SW 1271 (cell line): ENCODE measurements at places on chromosomes 16 and 17.

GRCh38 chr16:7303052-7303610 is 29.5 kb upstream of the RBFOX1 start:
- no peak for DNase-seq

- DNase-seq: no peak
Observed at GRCh38 chr17:55259684-55260111, 5.1 kb upstream of the HLF start.

DNA sequence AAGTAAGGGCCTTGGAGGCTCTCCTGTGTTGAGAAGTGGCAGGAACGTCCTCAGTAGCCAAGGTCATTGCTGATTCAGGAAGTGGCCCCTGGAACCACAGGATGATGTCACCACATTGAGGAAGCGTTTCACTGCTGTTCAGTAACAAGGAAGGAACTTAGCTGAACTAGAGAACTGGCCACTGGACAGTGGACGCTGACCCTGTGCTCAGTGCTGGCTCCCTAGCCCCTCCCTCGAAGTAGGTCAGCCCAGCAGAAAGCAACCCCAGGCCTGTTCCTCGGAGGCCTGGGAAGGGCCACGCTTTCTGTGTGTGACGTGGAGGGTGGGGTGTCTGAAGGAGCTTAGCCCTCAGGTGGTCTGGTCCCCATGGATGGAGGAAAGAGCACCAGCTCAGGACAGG is 58.3 kb downstream of the B9D1 start:
- no peak for DNase-seq

- DNase-seq: no peak
Observed at GRCh38 chr16:58699151-58699550, 14.6 kb upstream of the SLC38A7 start.

- DNase-seq: no peak
Observed at GRCh38 chr16:81696166-81696960, 82.7 kb upstream of the PLCG2 start.

DNA sequence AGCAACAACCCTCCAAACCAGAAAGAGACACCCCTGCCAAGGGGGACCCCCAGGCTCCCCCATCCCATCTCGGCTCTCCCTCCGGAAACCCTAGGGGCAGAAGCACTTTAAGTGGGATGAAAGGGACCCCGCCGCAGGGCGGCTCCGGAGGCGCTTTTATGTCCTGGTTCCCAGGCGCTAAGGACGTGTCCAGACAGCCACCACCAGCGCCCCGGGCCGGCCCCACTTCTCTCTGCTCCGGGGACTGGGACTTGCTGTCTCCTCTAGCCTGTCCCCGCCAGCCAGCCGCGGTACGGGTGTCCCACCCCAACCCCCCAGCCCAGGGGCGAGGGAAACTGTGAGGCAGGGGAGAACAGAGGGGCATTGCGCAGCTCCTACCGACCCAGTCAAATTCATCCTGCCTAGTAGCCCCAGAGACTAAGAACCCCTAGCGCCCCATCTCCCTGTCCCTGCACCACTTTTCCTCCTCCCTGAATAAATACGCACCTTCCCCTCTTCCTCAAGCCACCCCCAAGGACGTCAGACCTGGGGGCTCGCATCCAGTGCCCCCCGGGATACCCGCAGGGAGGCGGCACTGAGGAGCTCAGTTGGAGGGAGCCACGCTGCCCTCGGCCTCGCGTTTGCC is 4.1 kb downstream of the SP6 start:
- DNase-seq: no peak

GRCh38 chr17:66713533-66714042 is 121.3 kb upstream of the CACNG5 start:
- no peak for DNase-seq
